Muscle of back (tissue), 13 donors: ENCODE measurements at places on chromosomes 1 and 21. TPM values are rescaled to one million over a fixed set of nuclear protein-coding genes. Genes with fewer than 3 reads are reported as not detected.
A peak's percentile ranks its signal among the peaks of the same experiment; 100 is the strongest.

Gene TMEM61
- polyA plus RNA-seq, result not detected

Gene GLMN
- 11.5 TPM for polyA plus RNA-seq

Gene TMEM54
- 8.2 TPM for polyA plus RNA-seq

Gene LCE1C
- not detected for polyA plus RNA-seq

Gene KIF21B
- polyA plus RNA-seq, result 1.3 TPM

Gene TNFRSF8
- 0.11 TPM for polyA plus RNA-seq

Gene SV2A
- polyA plus RNA-seq, result 3.0 TPM

DNA sequence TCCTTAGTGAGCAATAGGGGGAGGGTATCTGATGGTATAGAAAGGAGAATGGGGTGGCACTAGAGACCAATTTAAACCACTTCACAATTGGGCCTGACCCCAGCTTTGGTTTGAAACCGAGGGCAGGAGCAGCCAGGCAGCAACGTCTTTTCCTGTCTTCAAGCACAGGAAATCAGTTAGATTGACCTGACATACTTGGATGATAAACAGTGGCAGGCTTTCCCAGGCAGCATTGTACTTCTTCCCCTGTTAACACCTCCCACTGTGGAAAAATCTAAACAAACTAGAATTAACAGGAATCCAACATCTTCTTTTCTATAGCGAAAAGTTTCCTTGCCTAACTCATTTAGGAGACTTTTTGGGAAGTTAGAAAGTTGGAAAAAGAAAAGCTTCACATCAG, 40.6 kb downstream of the SELL start:
- DNase-seq, result no peak

- no peak for DNase-seq
These were observed 1.2 kb downstream of the EVA1B start for GRCh38 chr1:36322041-36322785.

DNA sequence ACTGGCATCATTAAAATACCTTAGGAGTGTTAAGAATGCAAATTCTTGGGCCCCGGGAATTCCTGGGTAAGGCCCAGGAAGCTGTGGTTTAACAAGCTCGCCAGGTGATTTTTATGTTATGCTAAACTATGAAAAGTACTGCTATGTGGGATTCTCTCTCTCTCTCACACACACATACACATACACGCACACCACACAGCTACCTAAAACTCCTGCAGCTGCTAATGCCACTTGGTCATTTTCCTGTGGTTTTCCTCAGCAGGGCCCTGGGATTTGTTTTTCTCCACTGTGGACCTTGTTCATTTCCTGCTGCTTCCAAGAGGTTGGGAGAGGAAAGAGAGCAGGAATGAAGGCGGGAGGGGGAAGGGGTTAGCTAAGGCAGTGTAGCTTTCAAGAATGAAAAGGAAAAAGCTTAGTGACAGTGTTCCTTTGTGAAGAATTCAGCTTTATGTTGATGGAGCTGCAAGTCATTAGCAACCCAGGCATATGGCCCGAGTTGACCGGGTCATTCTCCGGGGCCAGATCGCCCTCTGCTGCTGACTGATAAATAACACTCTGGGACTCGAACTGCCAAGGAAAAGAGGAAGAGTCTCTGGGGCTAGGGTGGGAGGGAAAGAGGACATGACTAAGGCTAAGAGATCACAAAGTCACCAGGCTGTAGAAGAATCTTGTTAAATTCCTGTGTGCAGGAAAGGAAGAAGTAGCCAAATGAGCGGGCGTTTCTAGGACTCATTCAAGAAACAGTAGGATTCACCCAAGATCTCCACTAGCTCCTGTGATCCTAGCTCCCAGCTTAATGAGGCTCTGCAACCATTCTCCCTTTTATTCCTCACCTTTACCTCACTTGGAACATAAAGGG, 30.5 kb upstream of the LRIG2 start:
- DNase-seq, result peak; percentile 91

- no peak for DNase-seq
These were observed 4.8 kb upstream of the GBP2 start for GRCh38 chr1:89130716-89131115.

DNA sequence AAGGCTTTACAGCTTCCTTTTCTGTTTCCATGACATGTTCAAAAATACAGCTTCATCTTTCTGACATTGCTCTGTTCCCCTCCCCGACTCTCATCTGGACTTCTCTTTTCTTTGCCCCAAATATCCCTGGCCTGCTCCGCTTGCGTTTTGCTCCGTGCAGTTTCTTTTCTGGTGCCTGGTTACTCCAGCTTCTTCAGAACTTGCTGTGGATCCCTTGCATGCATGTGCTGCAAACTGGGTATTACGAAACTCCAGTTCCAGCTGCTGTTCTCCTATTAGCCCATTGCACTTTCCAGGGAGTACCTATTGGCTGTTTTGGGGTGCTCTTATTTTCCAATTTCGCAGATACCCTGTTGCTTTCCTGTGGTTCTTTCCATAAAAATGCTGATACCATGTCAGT, 9.9 kb upstream of the NDC1 start:
- no peak for DNase-seq

DNA sequence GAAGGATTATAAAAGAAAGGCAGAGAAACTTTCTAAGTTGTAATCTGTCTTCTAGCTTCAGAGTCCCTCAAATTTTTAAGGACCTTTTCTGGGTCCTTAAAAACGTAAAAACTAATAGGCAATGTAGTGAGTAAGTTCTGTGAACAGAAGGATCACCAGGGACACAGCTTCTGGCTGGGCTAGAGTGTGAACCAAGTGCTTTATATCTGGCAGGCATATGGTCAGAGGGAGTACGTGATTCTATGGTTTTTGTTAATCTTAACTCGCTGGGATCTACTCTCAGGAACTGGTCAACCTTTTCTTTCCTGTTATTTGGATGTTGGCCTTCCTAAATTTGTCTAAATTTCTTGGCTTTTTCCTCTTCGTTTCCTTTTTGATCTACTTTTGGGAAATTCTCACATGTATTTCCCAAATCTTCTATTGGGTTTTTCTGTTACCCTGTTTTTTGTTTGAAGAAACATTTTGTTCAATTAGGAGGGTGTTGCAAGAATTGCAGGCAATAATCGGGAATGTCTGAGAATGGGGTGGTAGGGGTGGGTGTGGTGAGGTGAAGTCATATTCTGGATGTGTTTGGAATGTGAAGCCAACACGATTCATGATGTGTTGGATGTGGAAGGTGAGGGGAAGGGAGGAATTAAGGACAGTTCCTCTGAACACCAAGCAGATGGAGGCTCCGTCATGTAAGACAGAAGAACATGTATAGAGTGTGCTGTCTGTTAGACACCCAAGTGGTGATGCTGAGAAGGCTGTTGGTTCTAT, 193.2 kb downstream of the FMN2 start:
- no peak for DNase-seq

DNA sequence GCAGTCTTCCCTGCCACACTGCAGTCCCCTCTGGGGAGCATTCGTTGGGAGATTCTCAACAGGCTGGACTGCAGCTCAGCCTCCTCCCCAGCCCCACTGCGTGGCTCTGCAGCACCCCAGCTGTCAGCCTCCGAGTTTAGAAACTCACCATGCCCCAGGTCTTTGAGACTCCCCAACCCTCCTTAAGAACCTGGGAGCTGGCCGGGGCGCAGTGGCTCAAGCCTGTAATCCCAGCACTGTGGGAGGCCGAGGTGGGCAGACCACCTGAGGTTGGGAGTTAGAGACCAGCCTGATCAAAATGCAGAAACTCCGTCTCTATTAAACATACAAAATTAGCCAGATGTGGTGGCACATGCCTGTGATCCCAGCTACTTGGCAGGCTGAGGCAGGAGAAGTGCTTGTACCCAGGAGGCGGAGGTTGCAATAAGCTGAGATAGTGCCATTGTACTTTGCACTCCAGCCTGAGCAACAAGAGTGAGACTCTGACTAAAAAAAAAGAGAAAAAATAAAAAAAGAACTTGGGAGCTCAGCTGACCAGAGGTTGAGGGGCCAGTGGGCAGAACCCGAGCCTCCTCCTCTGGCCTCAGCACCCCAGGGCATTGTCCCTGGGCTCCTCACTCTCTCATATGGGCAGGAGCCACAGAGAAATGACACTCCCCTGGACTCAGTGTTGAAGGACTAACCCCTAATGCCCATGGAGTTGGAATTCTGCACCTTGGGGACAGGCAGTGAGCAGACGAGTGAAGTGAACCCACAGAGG, 5.6 kb downstream of the OLIG2 start:
- no peak for DNase-seq

- DNase-seq, result no peak
These were observed 124.7 kb downstream of the HIVEP3 start for GRCh38 chr1:41794031-41794430.

GRCh38 chr1:187641463-187641862, 812.7 kb downstream of the PLA2G4A start:
- no peak for DNase-seq

DNA sequence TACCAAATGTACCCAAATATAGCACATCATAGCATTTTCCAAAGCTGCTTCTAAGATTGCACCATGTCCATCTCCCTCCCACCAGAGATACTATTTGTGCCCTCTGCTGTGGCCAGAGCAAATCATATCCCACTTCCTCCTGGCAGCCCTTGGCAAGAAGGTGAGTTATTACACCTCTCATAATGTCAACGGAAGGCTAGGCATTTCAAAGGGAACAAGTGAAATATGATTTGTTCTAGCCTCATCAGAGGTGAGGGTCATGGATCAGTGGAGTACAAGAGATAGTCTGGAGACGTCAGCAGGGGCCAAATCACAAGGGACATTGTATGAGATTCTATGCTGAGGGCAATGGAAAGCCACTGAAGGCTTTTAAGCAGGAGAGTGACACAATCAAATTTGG, 90.2 kb upstream of the BCAR3 start:
- DNase-seq, result no peak

- no peak for DNase-seq
These were observed 17.3 kb upstream of the ERICH3 start for GRCh38 chr1:74690909-74691308.

DNA sequence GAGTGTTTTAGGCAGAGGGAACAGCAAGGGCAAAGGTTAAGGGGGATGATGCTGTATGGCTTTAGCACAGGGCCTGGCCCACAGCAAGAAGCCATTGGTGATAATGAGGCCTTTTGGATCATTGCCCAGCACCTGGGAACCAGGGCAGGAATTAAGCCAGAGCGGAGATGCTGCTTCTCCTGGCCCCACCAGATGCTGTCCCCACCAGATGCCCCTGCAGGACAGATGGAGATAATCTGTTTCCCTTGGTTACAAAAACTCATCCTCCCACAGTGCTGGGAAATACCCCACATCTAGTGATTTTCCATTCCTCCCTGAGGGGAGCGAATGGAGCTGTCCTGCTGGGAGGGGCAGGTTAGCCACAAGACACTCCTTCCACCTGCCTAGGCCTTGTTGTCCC, 18.8 kb downstream of the OPRD1 start:
- no peak for DNase-seq

- peak; percentile 70 for DNase-seq
These were observed 757 bp upstream of the SPSB1 start for GRCh38 chr1:9291914-9292360.

DNA sequence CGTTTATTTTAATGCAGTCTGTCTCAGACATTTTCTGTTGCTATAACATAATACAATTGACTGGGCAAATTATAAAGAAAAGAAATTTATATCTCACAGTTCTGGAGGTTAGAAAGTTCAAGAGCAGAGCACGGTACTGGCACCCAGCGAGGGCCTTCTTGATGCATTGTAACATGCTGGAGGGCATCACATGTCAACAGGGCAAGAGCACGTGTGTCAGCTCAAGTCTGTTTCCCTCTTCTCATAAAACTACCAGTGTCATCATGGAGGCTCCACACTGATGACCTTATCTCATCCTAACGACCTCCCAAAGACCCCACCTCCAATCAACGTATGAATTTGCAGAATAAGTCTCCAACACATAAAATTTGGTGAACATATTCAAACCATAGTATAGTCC, 90.6 kb upstream of the GRIK1 start:
- DNase-seq, result no peak

- no peak for DNase-seq
These were observed 256.8 kb downstream of the FAF1 start for GRCh38 chr1:50703240-50703639.

DNA sequence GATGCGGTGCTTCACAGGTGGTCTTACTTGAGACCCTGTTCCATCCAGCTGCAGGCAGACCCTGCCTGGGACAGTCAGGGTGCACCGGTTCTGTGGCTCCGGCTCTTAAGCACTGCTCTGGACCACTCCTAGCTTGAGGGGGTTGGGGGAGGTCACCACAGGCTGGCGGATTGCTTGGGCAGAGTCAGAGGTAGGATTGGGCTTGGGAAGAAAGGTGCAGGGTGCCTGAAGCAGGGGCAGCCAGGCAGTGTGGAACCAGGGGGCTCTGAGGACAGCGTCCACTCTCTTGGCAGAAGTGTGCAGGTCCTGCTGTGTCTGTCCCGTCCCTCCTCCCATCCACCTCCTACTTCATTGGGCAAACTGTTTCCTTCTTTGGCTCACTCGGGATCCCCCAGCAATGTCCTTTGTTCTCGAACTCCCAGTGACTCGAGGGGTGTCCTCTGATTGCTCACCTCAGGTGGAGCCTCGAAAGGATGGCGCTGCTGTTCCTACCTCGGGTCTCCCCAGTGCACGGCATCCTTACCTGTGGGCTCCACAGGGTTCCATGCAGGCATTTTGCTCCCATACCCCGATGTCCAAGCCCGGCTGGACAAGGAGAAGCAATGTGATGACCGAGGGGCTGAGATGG, 1.7 kb downstream of the PDXK start:
- DNase-seq, result no peak
